ENCODE measurements at places on chromosomes 3 and 15. TPM values are rescaled to one million over a fixed set of nuclear protein-coding genes. Genes with fewer than 3 reads are reported as not detected.

- H3K4me1 ChIP-seq: no peaks in the 10 kb centered on the region
- H3K36me3 ChIP-seq: no peaks in the 10 kb centered on the region
- DNase-seq: no peak
- H3K27me3 ChIP-seq: peaks cover 10% of the 10 kb centered on the region
- no peak overlapping the region for H3K4me3 ChIP-seq
Observed at GRCh38 chr3:33231756-33232465, 13.3 kb upstream of the SUSD5 start.

- H3K4me3 ChIP-seq: no peak overlapping the region
- no peaks in the 10 kb centered on the region for H3K4me1 ChIP-seq
- H3K36me3 ChIP-seq: no peaks in the 10 kb centered on the region
- no peak for DNase-seq
- peaks cover 4% of the 10 kb centered on the region for H3K27me3 ChIP-seq
- no peak overlapping the region for H3K27ac ChIP-seq
Observed at GRCh38 chr3:45199837-45200648, 26.0 kb downstream of the TMEM158 start.

DNA sequence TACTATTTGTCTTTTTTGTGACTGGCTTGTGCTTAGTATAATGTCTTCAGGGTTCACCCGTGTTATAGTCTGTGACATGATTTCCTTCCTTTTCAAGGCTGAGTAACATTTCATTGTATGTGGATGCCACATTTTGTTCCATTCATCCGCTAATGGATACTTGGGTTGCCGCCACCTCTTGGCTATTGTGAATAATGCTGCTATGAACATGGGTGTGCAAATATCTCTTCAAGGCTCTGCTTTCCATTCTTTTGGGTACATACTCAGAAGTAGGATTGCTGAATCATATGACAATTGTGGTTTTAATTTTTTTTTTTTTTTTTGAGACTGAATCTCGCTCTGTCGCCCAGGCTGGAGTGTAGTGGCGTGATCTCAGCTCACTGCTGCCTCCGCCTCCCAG lies 15.4 kb downstream of the CRTC3 start:
- no peak overlapping the region for H3K27ac ChIP-seq
- no peak overlapping the region for H3K4me3 ChIP-seq
- peaks cover 8% of the 10 kb centered on the region for H3K36me3 ChIP-seq
- H3K27me3 ChIP-seq: no peaks in the 10 kb centered on the region
- no peak for DNase-seq

The MESP1 gene
- total RNA-seq: 0.37 TPM

The RTP3 gene
- total RNA-seq: not detected
